ENCODE measurements at places on chromosomes 3 and 15.

DNA sequence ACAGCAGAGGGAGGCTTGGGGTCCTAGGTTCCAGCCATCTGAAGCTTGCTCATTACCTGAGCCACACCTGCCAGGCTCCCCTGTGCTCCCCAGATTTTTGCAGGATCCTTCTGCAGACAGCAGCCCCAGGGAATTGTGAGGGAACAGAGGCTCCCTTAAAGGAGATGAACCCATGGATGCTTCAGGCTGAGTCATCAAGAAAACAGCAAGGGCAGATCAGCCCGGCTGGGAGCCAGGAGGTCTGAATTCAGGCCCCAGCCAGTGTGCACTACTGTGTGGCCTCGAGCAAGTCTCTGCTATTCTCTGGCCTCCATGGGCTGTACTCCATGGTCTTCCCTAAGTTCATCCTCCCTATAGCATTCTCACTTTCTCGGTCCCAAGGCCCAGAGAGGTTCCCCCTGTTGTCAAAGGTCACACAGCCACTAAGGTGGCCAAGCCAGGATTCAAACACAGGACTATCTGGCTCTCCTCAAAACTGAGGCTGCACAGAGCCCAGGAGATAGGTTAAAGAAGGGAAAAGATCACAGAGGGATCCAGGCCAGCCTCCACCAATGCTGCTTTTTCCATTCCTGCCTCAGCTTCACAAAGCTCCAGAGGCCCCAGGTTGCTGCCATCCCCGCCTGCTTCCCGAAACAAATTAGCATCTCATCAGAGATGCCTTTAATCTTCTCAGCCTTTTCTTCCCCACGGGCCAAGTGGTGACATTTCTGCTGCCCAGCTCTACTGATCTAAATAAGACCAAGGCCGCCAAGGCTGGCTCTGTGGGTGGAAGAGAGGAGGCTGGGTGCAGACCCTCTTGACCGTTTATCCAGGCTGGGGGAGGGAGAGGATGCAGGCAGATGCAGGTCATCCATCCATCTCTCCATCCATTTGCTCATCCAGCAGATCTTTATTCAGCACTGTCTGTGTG is 21.2 kb upstream of the GRIP2 start:
- peak; percentile 49 for DNase-seq

GRCh38 chr3:65575376-65575840 is 463.3 kb downstream of the MAGI1 start:
- peak; percentile 82 for DNase-seq

DNA sequence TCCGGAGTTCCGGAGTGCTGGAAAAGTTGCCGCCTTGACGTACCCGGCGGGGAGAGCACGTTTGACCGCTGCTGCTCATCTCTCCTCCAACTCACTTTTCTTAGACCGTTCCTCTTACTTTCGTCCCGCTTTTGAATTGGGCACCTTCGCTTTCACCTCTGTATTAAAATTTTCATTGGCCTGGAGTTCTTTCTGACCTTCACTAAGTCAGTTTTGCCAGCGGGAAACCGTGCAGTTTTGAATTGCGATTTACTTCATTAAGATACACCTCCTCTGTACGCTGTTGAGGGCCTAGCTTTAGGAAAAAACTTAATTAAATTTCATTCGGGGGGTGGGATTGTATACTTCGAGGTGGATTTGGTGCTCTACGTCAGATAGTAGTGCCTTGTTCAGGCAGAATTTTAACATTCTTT is 1.3 kb downstream of the GMPS start:
- no peak for DNase-seq

GRCh38 chr15:101709466-101709865 is 14.8 kb downstream of the TARS3 start:
- no peak for DNase-seq

DNA sequence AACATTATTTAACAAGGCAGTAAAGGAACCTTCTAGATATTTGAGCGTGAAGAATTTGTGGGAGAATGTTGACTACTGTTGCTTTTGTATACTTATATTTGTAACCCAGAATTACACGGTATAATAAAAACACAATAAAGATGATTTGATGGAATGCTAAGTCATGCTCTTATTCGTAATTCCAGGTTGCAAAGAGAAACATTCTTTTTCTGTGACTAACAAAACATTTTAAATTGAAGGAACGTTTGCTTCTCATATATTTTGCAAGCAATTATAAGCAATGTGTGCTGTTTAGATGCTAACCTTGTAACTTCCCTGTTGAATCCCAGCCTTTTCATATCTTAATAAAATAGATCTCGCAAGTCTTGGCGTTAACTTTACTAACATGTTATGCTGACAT is 124.4 kb upstream of the CGNL1 start:
- DNase-seq = peak; percentile 49

DNA sequence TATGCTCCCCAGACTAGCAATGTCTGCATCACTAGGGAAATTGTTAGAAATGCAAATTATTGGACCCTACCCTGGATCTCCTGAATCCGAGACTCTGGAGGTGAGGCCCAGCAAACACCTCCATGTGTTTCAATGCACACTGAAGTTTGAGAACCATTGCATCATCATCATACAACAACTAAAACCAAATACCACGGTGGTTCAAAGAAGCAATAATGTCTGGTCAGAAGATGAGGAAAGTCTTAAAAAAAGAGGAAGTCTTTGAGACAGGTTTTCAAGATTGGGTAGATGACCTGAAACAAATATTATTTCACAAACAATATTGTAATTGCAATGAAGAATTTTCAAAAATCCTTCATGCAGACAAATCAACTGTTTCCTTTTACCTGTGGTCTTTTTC is 60.3 kb upstream of the TRA2B start:
- no peak for DNase-seq

- no peak for DNase-seq
Measured at GRCh38 chr15:95176794-95177577, 945.6 kb downstream of the MCTP2 start.

DNA sequence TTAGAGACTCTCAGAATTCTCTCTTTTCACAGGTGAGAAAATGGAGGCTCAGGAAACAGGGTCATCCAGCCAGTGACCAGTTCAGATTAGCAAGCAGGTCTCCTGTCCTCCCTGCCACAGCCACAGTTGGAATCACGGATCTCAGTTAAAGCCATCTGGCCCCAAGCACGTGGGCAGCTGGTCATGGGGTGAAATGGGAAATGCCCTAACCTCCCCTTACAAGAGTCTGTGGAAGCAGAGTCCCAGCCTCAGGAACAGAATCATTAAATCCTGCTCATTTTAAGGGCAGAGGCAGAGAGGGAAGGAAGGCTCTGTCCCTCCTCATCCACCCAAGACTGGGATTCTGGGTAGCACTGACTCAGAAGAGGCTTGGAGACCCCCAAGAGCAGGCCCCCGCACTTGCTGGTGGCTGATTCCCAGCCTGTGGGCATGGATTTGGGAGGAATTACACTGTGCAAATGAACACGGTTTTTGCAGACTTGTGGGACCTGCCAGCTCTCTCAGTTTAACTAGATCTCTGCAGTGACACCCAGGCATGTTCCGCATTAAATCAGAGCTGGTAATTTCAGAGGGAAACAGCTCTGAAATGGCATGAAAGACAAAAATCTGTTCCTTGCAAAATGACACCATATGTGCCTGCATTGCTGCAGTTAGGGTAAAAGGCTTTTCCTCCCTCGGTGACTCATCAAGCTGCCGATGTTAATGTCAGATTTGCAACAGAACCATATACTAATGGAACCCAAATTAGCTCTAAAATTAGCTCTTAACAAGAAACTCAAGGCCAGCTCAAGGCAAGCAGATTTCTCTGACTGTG is 89.0 kb downstream of the BDH1 start:
- DNase-seq = peak; percentile 77

GRCh38 chr15:42688301-42688700 is 48.6 kb downstream of the CDAN1 start:
- no peak for DNase-seq

- DNase-seq = no peak
Measured at GRCh38 chr15:45821390-45821789, 186.6 kb downstream of the SQOR start.

DNA sequence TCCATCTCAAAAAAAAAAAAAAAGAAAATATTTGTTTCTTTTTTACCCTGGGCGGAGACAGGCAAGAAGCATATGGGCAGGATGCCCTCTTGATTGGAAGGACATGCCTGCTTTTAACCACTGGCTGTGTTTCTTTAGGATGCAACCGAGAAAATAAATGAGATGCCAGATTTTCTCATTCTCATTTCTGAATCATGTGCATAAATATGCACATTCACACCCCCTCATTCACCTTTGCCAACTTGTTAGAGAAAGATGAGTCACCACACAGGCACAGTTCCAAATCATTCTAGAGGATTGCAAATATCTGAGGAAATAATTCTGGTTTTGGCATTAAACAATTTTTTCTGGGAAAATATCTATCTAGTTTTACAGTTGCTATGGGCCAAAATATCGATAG is 3.3 kb downstream of the LIPH start:
- peak; percentile 99 for DNase-seq

Measured in fibroblast of mammary gland (primary cell).